NCI-H446 (cell line): ENCODE measurements at places on chromosomes 16 and 17.

GRCh38 chr17:78735832-78736525 lies 46.1 kb downstream of the CYTH1 start:
- no peak for DNase-seq

DNA sequence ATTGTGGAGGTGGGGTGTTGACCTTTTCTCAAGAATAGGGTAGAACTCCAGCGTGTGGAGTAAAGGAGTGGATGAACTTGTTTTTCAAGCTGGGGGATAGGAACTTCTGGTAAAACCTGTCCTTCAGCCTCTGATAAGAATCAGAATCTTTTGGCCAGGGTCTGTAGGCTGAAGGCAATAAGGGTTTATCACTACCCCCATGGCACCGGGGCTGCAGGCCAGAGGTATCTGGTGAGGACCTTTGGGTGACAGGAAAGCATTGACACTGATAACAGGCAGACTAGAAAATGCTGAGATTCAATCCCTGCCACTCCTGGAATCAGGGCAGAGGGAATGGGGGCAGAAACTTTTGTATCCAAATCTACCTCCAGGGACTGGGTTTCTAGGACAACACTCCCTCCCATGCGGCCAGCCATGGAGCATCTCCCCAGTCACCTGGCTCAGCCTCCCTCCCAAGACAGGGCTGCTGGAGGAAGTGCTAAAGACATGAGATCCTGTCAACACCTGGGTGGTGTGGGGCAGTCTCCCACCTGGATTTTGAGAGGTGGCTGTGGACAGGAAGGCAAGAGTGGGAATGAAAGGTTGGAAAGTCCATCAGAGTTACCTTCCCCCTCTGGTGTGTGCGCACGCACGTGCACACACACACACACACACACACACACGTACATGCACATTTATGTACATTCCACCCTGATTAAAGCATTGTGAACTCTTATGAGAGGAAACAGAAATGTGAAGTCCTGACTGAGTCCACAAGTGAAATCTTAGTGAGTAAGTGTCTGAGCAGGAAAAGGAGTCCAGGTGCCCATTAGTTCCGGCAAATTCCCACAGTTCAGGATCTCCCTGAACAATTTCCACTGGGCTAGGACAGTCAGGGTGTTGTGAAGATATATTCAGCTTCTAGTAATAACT lies 53.1 kb upstream of the MARCHF10 start:
- no peak for DNase-seq

- no peak for DNase-seq
Measured at GRCh38 chr17:82055023-82055964, 3.6 kb downstream of the GPS1 start.

DNA sequence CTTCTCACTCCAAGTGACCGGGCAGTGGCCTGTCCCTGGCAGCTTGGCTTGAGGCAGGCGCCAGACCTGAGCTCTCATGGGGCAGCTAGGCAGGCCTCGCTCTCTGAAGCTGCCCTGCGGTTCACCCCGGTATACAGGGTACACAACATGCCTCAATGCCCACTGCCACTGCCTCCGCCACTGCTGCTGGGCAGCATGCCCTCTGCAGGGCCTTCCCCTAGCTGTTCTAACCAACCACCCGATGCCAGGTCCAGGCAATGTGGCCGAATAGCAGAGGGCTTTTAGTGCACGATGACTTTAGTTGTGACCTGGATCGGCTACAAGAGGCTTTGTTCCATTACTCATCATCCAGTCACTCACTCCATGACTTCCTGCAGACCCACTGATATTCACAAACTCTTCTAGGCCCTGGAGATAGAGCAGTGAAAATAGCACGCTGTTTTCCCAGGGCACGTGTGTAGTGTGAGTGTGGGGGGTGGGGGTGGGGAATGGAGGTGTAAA lies 19.7 kb downstream of the CDC42EP4 start:
- DNase-seq: no peak

GRCh38 chr17:65156185-65156834 lies 19.1 kb downstream of the RGS9 start:
- no peak for DNase-seq

DNA sequence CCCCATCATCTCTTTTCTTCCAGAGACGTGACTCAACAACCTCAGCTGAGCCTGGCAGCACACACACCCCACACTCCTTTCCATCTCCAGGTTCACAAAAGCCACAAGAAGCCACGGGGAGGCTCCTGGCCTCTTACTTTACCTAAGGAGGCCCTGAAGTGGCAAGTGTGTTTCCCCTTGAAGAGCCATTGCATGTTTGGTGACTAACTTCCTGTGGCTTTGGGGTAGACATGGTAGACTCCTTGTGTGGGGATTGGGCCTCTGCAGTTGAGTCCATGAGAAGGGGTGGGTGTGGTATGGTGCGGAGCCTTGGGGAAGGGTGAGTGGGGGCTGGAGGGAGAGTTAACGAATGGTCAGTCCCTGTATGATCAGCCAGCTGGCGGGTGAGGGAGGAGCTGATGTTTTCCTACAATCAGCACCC lies 24.2 kb downstream of the SAP30BP start:
- DNase-seq: no peak

- no peak for DNase-seq
Measured at GRCh38 chr16:89565506-89566372, 5.3 kb downstream of the RPL13 start.

- no peak for DNase-seq
Measured at GRCh38 chr17:31329221-31329620, 7.8 kb upstream of the EVI2A start.

DNA sequence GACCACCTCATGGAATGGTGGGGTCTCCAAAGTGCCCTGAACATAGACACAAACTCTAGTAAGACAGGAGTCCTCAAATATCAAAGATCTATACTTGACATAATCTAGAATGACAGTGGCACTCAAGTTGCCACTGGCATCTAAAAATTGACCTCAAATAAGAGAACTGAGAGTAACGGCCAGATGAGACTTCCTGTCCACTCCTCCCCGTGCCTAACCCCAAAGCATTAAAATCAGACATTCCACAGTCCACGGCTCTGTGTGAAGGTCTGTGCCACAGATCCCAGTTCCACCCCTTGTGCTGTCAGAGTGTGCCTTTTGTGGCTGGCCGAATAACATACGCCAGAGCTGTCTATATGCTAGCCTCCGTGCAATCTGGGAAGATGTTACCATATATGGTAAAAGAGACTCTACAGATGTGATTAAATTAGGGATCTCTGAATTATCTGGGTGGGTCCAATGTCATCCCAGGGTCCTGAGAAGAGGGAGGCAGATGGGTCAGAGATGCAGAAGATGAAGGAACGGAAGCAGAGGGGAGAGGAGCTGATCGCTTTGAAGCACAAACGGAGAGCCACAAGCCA lies 21.0 kb upstream of the EVPL start:
- no peak for DNase-seq

GRCh38 chr17:15891318-15891717 lies 53.6 kb upstream of the ADORA2B start:
- no peak for DNase-seq

DNA sequence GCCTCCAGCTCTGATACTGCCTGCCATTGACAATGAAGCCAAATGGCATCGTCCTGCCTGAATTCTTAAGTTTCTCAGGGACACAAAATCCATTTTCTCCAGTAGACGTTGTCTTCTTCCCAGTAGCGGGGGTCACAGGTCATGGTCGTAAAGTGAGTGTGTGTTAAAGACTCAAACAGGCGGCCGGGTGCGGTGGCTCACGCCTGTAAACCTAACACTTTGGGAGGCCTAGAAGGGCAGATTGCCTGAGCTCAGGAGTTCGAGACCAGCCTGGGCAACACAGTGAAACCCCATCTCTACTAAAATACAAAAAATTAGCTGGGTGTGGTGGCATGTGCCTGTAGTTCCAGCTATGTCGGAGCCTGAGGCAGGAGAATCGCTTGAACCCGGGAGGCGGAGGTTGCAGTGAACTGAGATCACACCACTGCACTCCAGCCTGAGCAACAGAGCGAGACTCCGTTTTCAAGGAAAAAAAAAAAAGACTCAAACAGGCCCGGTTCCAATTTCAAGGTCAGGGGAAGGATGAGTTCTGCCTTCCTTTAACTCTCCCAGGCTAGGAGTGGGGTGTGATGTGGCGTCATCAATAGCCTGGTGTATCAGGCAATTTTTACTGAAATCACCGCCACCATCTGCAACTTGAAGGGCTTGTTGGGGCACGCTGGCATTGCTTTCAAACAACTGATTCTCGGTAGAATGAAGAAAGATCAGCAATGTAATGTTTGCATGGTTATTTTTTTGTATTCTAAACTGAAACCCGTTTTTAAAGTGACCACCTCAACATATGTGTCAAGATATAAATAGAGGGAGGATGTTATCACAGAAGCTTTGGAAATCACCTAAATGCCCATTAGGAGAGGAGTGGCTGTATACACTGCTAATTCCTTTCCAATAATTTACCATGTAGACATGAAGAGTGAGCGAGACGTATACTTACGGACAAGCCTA lies 91.0 kb downstream of the WSCD1 start:
- no peak for DNase-seq

DNA sequence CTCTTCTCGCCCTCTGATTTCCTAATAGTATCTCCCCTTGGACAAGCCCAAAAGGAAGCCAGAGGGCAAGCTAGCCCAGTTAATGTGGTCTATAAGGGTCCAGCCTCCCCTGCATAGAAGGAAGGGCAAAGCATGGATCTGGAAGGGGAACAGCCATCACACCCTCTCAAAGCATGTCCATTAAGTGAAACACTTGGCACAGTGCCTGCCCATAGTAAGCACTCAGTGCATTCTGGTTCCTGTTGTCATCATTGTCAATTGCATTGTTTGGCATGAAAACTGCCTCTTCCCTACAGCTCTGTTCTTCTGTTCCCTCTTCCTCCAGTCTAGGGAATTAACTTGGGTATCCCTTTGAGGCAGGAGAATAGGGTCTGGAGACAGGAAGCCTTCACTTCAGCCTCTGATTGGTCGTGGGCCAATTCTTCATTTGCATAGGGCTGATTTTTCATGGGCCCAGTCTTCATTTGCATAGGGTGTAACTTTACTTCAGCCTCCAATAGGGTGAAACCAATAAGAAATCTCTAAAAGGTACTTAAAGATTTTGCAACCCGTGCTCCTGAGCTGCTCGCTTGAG lies 81.4 kb downstream of the C17orf67 start:
- DNase-seq: peak; percentile 50

GRCh38 chr17:81961087-81961511 lies at the start of gene NOTUM:
Gene NOTUM, minus strand, starts transcription at chr17:81961187. Its CDS starts 278 bp downstream, at chr17:81960909.
- no peak for DNase-seq

DNA sequence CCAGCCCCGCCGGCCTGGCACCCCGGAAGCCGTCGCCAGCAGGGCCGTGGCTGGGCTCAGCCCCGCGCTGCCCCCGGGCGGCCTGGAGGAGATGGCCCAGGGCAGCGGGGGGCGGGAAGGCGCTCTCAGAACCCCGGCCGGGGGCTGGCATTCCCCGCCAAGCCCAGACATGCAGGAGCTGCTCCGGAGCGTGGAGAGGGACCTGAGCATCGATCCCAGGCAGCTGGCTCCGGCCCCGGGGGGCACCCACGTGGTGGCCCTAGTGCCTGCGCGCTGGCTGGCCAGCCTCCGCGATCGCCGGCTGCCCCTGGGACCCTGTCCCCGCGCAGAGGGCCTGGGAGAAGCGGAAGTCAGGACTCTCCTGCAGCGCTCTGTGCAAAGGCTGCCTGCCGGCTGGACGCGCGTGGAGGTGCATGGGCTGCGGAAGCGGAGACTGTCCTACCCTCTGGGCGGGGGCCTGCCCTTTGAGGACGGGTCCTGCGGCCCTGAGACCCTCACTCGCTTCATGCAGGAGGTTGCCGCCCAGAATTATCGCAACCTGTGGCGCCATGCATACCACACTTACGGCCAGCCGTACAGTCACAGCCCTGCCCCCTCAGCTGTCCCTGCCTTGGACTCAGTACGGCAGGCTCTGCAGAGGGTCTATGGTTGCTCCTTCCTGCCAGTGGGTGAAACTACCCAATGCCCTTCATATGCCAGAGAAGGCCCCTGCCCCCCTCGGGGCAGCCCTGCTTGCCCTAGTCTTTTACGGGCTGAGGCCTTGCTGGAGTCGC lies 551 bp downstream of the WDR81 start:
- no peak for DNase-seq

DNA sequence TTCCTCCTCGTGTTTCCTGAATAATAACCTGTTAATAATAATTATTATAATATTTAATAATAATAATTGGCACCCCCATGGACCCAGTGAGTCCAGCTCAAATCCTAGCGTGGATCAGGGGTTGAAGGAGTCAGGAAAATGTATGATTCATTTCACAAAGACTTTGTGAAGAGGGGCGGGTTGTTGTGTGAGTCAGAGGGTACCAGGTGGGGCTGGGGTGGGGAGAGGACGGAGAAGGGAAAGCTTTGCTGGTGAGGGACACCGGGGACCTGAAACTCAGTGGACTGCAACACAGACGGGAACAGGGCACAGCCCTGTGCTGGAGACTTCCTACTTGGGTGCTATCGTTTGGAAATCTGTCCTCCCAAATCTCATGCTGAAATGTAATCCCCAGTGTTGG lies 3.1 kb upstream of the ADORA2B start:
- no peak for DNase-seq

- DNase-seq: no peak
Measured at GRCh38 chr16:83125999-83126568, 499.3 kb downstream of the CDH13 start.

DNA sequence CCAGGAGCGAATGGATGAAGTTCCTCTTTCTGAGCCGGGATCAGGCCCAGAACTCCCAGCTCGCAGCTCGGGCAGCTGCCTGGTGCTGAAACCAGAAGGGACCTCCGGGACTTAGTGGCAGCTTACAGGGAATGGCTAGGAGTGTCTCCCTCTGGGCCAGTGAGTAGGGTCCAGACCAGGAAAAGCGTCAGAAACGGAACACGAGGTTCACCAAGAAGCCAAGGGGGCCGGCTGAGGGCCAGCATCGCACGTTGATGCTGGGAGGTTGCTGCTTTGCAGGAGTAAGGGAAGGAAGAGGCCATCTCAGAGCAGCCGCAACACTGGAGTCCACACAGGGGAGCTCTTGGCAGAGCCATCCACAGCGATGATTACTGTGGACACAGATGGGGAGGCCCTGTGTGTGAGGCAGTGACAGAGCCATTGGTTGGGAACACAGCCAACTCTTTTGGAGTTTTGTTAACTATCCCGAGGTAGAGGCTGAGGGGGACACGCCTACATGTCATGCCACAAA lies 74.0 kb upstream of the CREBBP start:
- DNase-seq: no peak

DNA sequence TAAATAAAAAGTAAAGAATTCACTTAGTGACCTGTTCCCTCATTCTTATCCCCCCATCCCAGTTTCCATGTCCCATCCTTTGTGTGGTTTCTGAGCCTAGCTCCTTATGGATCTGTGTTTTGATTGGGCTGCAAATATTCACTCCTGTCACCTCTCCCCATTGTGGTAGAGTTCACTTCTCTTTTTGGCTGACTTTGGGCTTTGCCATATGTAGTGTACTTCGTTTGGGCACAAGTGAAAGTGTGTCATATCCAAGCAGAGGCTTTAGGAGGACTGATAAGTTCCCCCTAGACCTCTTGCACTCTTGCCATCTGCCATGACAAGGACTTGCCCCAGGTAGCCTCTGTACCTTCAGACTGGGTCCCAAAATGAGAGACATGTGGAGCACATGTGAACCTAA lies 13.0 kb upstream of the DHRS7B start:
- no peak for DNase-seq
